ENCODE measurements at places on chromosomes 7 and 10. TPM values are rescaled to one million over a fixed set of nuclear protein-coding genes. Genes with fewer than 3 reads are reported as not detected.

Gene CPA5
- not detected for total RNA-seq

Gene TLX1
- 0.15 TPM for total RNA-seq

Gene NUB1
- total RNA-seq: 36.9 TPM

Gene HOXA3
- total RNA-seq: 1.4 TPM

Gene MSMB
- not detected for total RNA-seq

Gene GPR26
- not detected for total RNA-seq

Gene FAM25A
- not detected for total RNA-seq

Gene PKD2L1
- total RNA-seq: not detected

Gene A1CF
- total RNA-seq: not detected

Gene MOGAT3
- total RNA-seq: not detected

All from epithelial cell of umbilical artery (primary cell).